ENCODE measurements at places on chromosomes 16 and 17.
A peak's percentile ranks its signal among the peaks of the same experiment; 100 is the strongest.

DNA sequence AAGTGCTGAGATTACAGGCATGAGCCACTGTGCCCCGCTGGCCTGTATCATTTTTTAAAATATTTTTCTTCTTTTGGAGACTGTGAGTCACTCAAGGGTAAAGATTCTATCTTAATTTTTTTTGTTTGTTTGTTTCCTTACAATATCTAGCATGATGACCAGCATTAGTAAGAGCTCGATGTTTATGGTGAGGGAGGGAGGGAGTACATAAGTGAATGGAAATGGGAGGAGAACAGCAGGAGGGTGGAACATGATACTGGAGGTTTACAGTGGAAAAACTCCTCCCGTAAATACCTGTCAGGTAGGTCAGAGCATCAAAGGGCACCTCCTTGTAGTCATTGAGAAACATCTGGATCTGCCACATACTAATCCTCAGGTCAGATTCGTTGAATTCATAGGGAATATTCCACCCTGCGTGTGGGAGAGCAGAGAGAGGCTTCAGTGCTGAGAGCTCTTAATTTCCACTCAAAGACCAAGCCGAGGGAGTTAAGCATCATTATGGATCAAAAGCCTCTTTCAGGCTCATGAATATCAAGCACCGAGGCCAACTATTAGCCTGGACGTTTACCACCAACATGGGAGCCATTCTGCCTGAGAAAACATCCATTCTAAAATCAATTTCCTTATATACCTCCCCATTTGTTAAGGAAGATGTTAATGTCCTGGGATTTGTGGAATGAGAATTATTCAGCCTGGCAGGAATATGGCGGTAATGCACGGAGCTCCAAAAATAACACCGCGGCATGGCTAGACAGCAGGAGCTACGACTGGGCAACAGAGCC, 51.8 kb downstream of the LYRM1 start:
- no peak for DNase-seq

DNA sequence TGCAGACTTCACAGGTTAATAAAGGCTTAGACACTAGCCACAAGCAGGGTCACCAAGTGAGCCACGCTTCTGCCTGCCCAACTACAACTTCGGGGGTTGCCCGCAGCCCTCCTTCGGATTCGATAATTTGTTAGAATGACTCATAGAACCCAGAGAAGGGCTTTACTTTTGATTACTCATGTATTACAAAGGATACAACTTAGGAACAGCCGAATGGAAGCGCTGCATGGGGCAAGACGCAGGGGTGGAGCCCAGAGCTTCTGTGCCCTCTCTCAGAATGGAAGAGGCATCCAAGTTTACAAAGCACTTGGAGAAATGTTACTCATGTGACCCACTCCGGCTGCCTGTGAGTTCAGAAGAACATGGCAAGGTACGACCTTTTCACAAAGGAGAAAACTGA, 7.5 kb upstream of the CDH5 start:
- no peak for DNase-seq

GRCh38 chr17:2710803-2711607, 559 bp downstream of the CLUH start:
- no peak for DNase-seq

DNA sequence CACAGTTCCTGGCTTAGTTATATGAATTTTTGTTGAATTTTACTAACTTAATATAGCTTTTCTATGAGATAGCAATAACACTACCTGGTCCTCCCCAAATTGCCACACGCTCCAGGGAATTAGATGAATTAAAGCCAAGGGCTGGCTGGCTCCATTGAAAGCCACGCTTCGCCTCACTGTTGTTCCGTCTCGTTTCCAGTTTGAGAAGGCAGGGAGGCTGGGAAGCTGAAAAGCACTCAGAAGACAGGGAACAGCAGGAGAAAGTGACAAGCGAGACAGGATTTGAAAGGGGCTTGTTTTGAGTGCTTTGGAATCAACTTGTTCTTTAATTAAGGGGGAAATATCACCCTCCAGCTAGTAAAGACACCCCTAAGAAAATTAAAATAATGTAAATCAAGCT, 425.3 kb downstream of the CA10 start:
- DNase-seq = no peak

- no peak for DNase-seq
These were observed 20.3 kb downstream of the MAP1LC3B start for GRCh38 chr16:87412371-87412995.

GRCh38 chr17:16997514-16998429, 25.9 kb upstream of the TNFRSF13B start:
- no peak for DNase-seq

DNA sequence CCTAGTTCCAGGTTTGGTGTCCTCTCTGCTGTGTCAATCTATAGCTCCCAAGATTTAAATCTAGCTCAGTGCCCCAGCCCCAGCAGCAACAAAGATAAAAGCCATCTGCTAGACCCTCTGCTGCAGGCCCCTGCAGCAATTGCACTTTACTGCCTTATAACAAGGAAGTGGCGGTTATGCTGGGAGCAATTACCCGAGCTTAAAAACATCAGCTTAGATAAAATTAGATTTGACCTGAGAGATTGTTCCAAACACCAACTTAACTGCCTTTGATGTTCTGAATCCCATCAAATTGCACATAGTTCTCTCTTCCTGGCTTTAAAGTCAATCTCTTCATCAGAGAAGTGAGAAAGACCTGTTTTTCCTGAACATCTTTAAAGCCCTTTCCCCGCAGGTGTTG, 62.4 kb upstream of the SHISA6 start:
- no peak for DNase-seq

- no peak for DNase-seq
These were observed 143.1 kb upstream of the GSE1 start for GRCh38 chr16:85469929-85470590.

GRCh38 chr16:610513-611381, 20.0 kb upstream of the WFIKKN1 start:
- peak; percentile 67 for DNase-seq

DNA sequence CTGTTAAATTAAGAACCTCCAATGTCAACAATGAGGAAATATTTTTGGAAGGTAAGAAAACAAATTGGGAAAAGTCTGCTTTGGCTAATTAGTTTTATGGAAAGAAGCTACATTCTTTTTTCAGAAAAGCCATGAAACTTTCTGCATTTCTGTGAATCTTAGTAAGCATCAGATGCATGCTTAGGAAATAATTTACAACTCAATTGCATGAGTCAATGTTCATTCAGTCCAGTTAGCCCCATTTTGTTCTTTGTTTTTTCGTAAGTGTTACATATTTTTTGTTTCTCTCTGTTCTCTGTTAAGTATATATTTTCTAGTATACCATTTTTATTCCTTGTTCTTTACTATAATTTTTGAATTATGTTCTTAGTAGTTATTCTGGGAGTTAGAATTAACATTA, 195.2 kb upstream of the KIF2B start:
- no peak for DNase-seq

DNA sequence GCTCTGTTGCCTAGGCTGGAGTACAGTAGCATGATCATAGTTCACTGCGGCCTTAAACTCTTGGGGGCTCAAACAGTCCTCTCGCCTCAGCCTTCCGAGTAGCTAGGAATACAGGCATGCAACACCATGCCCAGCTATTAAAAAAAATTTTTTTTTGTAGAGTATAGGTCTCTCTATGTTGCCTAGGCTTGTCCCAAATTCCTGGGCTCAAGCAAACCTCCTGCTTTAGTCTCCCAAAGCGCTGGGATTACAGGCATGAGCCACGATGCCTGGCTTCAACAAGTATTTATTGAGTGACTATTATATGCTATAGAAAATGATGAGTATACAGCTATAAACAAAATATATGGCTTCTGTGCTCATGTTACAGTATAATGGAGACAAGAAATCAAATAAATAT, 66.7 kb upstream of the C17orf78 start:
- DNase-seq = no peak

DNA sequence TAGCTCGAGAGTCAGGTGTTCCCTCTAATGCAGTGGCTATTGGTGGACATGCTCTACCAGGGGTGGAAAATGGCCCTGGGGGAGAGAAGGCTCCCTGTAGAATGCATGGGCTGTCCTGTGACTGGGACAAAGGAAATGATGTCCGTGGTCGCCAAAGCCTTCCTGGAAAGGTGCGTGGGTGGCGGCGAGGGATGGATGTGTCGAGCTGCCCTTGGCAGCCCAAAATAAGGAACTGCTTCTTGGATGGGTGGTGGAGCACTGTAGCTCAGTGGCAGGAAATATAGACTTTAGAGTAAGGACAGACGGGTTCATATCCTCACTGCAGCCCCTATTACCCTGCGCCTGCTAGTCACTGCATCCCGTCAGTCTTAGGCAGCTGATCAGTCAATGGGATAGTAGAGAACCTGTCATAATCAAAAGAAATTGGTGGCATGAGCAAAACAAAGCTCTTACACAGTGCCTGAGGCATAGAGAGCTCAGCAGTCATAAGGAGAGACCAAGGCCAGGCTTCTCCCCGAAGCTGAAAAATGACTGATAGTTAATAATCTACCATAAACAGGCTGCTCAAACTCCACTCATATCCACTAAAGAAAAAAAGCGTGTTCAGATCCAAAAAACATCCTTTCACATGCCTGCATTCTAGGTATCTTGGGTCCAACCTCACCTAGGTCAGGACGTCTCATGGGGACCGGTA, 123.5 kb upstream of the PLCG2 start:
- DNase-seq = no peak

GRCh38 chr17:2593821-2594721, 617 bp downstream of the PAFAH1B1 start:
- DNase-seq = peak; percentile 79

DNA sequence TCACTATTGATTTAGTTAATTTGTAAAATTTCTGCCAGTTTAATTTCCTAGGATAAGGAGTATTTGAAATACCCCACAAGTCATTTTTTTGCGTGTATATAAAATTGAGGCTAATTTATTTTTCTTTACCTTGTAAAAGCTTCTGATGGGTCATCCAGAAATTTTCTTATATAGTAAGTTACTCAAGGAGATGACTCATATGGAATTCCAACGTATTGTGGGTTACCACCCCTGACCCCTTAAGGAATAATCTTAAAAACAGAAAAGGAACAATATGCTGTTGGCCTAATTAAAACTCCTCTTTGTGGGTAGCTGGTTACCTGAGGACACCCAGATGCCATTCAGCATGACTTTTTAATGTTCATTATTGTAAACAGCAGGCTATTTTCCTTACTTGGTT, 13.6 kb downstream of the HEATR6 start:
- no peak for DNase-seq

- no peak for DNase-seq
These were observed 124.0 kb downstream of the DYNLRB2 start for GRCh38 chr16:80664786-80665185.

DNA sequence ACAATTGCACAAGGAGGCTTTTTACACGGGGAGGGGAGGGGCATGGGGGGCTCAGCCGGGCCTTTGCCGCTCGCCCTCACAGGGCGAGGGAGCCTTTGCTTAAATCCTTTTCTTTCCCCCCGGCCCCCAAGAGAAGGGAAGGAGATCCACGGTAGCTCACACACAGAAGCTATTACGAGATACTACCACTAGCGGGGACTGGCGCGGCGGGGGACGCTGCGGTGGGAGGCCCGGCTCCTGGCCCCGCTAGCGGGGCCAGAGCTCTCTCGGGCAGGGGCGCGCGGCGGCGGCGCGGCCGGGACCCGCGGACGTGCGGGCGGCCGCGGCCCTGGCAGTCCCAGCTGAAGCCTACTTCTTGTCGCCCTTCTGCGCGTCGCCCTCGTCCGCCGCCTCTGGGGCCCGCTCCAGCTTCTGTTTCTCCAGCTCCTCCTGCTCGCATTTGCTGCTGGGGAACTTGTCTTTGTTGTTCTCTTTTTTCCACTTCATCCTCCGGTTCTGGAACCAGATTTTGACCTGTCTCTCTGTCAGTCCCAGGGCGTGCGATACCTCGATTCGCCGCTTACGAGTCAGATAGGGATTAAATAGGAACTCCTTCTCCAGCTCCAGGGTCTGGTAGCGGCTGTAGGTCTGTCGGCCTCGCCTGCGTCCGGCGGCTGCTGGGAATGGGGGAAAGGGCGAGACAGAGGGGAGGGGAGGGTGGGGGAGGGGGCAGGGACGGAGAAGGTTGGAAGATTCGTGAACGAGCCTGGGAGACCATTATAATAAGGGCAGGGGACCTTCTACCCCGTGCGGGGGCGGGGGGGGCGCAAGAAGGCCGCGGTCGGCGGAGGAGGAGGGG, 2.0 kb downstream of the HOXB8 start:
- DNase-seq = no peak

GRCh38 chr17:10041916-10042588, 137.0 kb upstream of the RCVRN start:
- DNase-seq = no peak

DNA sequence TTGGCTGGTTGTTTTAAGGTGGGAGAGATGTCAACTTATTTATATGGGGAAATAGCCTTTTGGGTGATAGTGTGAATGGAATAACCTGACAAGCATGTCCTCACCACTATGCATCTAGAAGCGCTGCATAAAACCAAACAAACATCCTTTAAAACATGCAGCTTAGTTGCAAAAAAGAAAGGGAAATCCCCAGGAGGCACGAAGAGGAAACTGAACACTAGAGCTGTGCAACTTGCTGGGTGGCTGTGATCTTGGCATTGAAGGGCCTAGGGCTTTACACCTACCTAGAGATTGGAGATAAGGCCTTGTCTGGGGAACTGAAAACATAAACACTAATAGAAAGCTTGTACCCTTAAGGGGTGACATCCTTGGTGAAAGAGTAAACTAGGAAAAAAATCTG, 7.3 kb downstream of the C16orf54 start:
- DNase-seq = no peak

- DNase-seq = no peak
These were observed 34.7 kb upstream of the CES5A start for GRCh38 chr16:55909876-55910275.

DNA sequence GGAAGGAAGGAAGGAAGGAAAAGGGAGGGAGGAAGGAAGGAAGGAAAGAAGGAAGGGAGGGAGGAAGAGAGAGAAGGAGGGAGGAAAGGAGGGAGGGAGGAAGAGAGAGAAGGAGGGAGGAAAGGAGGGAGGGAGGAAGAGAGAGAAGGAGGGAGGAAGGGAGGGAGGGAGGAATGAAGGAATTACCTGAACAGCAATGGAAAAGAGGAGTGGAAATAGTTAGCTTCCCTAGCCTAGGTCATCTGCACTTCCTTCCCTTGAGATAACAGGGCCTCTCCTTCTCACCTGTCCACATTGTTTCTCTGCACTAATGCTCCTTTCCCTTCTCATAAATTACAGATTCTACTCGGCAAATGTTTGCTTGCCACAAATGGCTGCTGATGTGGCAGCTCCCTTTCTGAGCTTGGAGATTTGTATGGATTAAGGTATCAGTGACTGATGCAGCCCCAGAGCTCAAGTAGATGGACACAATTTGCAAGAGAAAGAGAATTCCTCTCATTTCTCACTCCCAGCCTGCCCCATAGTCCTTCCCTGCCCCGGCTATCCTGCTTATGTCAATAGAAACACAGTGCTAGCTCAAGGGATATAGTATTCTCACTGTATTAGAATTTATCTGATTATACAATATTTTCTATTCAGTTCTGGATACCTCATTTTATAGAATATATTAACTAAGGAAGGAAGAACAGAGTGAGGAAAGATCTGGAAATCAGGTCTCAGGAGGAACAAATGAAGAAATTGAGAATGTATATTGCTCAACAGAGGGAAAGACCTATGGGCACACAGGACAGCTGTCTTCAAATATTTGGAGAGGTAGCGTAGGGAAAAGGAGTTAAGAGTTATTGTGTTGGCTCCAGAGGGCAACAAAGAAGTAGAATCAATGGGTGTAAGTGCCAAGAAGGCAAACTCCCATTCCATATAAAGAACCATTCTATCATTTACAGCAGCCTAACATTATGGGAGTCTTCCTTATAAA, 14.6 kb downstream of the HOXB1 start:
- no peak for DNase-seq

Data from pons (tissue), 1 donor.